ENCODE measurements at places on chromosomes 7 and 10.

DNA sequence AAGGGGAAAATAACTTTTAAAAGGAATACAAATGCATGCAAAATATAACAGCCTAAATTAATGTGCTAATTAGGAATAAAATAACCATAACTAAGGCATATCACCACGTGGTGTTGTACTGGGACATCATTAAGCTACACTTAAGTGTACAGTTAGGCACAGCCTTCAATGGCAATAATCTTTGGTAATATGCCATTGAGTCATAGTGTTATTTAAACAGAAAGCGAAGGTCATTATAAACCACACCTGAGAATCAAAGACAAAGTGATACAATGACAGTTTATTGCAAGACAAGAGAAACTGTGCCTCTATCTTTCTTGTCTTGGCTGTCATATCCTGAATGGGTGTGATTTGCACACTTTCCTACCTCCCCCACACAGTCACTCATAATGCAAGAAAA is 30.5 kb upstream of the AUTS2 start:
- DNase-seq, result no peak

DNA sequence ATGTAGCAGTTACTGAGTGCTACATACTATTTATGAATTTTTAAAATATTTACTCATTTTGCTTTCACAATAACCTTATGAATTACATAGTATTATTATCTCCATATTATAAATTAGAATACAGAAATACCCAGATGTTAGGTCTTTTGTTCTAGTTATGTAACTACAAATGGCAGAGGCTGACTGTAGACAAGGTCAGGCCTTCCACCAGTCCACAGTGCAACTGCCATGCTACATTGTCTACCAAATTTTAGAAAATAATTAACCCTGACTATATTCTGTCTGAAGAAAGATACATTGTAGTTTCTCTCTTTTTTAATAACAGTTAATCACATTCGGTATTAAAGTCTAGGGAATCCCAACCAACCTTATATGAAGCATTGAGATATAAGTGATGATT is 280.9 kb downstream of the MALRD1 start:
- no peak for DNase-seq

- DNase-seq, result peak; percentile 19
Measured at GRCh38 chr10:15209827-15210509, 41.5 kb upstream of the NMT2 start.

GRCh38 chr7:48472640-48473039 is 301.4 kb downstream of the ABCA13 start:
- DNase-seq, result no peak

DNA sequence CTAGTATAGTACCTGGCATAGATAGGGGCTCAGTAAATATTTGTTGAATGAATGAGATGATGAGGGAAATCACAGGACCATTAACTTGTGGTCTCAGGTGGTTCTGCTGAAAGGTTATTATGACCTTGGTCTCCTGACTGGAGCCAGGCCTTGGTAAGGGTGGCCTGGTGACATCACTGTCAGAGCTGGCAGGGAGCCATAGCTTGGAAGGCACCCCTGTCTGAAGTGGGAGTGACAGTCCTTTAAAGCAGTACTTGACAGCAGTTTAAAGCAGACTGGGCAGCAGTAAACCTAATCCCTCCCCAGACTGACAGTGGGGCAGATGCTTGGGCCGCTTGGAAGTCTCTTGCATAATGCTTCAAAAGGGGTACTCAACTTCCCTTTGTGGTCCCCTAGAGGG is 13.4 kb downstream of the DPCD start:
- DNase-seq, result no peak

- DNase-seq, result no peak
Measured at GRCh38 chr10:95604630-95605029, 43.5 kb upstream of the SORBS1 start.
